NCI-H226 (cell line): ENCODE measurements at places on chromosomes 6 and 20.
A peak's percentile ranks its signal among the peaks of the same experiment; 100 is the strongest.

DNA sequence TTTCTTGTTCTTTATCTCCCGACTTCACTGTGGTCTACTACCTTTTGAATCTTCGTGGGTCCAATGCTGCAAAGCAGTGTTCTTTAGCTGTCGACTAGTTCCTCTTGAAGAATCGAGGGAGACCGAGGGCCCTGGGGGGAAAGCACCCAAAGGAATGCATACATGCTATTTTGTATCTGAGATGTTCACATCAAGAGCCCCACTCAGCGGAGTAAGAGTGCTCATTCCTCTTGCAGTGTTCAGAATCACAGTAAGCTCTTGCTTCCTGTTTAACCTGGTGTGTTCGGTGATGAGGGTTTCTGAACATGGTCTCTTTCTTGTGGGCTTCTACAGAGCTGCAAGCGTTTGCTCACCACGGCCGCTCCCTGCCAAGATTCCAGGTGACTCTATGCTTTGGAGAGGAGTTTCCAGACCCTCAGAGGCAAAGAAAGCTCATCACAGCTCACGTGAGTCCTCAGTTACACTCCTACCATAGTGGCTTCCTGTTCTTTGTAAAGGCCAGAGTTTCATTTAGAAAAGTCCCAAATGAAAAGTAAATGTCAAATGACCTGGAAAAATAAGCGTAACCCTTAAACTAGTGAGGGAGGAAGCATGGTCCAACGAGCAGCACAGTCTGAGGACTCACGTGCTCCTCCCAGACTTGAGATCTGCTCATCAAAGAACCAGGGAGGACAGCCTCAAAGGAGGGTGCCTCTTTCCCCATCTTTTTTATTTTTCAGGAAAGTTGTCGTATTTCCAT is 13.3 kb downstream of the IRF4 start:
- no peak for DNase-seq

DNA sequence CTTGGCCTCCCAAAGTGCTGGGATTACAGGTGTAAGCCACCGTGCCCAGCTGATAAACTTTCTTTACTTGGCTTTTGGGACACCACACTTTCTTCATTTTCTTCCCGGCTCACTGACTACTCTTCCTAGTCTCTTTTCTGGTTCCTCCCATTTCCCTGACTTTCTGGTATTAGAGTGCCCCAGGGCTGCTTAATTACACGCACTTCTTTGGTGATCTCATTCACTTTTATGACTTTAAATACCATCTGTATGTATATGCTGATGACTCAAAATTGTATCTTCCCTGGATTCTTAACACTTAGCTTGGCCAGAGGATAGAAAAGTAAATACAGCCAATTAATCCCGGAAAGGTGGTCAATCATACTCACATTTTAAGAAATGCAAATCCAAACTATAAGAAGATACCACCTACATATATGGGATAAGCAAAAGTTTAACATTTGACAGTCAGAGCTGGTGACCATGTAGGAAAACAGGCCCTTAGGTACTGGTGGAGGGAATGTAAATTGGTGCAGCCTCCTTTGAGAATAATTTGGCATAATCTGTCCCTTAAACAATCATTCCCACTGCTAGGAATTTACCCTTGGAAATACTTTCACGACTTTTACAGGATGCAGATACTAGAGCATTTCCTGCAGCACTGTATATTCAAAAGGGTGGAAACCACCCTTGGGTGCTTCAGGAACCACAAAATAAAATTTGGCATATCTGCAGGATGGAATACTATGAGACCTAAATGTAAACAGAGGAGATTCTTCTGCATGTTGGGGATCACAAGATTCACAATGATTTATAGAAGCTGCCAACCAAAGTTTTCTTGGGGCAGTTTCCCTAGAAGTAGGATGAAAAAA is 9.4 kb upstream of the NANP start:
- peak; percentile 31 for DNase-seq

DNA sequence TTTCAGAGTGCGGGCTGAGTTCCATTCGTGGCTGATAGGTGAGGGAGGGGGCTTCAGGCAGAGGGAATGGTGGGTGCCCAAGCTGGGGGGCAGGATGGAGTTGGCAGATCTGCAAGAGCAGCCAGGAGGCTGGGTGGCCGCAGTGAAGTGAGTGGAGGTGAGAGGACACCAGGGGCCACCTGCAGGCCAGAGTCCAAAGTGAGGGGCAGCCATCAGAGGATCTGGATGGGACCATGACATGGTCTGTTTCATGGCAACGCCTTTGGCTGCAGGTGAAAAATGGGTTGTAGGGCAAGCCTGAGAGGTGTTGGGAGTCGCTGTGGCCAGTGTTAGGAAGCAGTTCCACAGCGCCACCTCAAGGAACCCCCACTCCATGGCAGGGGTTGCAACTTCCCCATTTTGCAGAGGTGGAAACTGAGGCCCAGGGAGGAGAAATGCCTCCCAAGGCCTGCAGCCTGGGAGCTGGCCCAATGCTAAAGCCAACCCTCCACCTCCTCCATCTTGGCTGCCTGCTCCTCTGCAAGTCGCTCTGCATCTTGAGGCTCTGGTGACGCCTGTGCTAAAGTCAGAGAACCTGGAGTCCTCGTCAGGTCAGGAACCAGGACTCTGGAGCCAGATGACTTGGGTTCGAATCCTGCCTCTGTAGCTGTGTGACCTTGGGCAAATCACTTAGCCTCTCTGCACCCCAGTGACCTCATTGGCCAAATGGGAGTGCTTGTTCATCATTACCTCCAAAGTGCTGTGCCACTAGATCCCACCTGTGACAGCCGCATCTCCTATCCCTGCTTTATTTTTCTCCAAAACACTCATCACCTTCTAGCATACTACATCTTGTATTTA is 153.8 kb downstream of the CEBPB start:
- no peak for DNase-seq

GRCh38 chr20:8798505-8798904 is 270.4 kb upstream of the PLCB4 start:
- peak; percentile 27 for DNase-seq

DNA sequence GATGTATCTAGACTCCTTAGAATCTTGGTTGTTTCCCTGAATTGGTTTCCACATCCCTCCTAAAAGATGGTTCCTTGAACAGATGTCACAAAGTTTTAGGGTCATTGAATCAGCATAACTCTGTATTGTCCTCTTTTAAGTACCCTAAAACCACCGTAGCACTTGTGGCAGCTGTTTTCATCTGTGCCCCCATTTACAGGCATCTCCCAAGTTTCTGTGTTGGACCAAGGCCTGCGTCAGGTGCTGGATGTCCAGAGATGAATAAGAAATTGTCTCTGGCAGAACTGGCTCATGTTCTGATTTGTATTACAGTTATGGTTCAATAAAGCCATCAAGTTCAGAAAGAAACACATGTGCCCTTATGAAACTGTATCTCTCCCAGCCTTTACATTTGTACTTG is 48.3 kb downstream of the CTNNBL1 start:
- no peak for DNase-seq

GRCh38 chr6:14743144-14743473 is 502.8 kb upstream of the JARID2 start:
- no peak for DNase-seq

DNA sequence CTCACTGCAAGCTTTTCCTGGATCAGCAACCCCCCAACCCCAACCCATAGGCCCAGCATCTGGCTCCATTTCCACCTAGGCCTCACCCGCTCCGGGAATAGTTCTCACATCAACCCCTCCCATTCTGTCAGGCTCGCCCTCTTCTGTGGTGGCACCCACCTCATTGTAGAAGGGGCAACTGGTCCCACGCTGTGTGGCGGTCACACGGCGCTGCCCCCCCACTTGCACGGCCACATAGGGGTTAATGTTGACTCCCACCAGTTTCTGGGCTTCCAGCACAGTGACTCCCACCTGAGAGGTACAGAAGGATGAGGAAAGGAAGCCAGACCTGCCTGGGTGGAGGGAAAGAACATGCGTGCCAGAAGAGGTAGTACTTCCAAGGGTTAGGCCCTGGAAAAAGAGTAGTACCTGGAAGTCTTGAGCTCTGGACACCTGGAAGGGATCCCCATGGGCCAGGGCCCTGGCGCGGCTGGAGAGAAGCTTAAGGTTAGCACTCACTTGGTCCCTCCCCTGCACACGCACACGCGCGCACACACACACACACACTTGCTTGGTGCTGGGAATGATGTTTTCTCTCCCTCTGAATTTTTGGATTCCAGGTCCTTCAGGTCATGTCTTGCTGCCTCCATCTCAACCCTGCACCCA is 12.7 kb upstream of the SPAG4 start:
- DNase-seq = no peak

- DNase-seq = no peak
Observed at GRCh38 chr20:54347166-54347833, 128.1 kb upstream of the DOK5 start.

DNA sequence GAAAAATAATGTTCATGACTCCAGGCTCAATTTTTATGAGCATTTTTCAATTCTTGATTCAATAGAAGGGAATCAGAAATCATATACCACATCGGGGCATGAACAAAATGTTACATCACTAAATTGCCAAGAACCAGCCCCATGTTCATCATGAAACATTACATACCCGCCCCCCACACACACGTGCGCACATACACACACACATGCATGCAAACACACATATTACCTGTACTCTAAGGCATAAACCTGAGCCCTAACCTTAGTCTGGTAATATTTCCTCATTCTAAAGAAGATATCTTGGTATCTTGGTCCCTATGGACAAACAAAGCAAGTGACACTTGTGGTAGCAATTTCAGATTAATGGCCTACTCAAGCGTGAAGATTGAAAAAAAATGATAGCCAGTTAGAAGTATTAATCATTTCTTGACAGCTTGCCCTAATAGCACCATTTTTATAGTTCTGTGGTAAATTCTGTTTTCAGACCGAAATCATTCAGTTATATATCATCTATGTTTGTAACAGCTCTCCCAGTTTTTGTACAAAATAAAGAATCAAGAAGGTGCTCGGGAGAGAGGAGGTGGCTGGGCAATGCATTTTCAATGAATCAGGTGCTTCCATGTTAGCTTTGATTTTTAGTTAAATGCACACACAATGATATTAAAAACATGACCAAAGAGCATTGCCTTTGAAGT is 95.4 kb upstream of the DOK5 start:
- no peak for DNase-seq

- DNase-seq = peak; percentile 84
Observed at GRCh38 chr6:139409026-139409425, 34.6 kb upstream of the CITED2 start.

- peak; percentile 79 for DNase-seq
Observed at GRCh38 chr6:166112580-166112979, 55.1 kb downstream of the TBXT start.

- DNase-seq = no peak
Observed at GRCh38 chr6:5569491-5569890, 308.2 kb downstream of the FARS2 start.

- no peak for DNase-seq
Observed at GRCh38 chr6:28565823-28566526, 40.3 kb downstream of the GPX5 start.

- DNase-seq = no peak
Observed at GRCh38 chr6:166625356-166625755, 1.7 kb downstream of the RPS6KA2 start.
